ENCODE measurements at places on chromosomes 4 and X.
A peak's percentile ranks its signal among the peaks of the same experiment; 100 is the strongest.

GRCh38 chr4:122602277-122603142 lies 18.4 kb downstream of the IL21 start:
- DNase-seq: no peak

DNA sequence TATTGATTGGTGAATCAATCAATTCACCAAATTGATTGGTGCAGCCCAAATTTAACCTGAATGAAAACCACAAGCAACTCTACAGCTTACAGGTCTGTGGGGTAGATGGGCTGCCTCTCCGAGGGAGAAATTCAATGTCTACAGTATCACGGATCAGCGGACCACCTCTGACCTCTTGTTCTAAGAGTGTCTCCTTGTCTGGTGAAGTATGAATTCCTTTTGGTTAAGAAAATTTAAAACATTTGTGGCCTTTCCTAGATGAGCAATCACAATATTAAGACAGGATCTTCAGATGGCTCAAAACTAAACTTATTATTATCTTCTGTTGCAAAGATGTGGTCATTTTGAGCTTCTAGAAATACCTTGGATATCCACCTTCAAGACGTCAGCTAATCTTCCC lies 153.3 kb downstream of the IL15 start:
- DNase-seq: no peak

- DNase-seq: no peak
These were observed 396.4 kb upstream of the TRAM1L1 start for GRCh38 chr4:117481742-117482141.

DNA sequence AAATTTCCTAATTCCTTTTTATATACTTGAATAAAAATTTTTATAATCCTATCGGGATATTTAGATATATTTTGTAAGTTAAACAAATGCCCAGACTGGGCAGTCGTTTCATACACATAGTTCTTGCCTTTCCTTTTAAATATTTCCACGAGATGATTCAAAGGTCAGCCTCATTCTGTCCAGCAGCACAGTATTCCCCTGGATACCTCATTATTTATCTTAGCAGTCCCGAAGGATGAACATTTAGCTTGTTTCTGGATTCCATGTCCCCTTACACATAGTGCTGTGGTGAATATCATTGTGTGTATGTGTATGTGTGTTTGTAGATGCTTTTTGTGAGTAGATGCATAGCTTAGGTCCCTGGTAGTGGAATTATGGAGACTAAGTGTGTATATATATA lies 38.3 kb downstream of the RAPGEF2 start:
- no peak for DNase-seq

DNA sequence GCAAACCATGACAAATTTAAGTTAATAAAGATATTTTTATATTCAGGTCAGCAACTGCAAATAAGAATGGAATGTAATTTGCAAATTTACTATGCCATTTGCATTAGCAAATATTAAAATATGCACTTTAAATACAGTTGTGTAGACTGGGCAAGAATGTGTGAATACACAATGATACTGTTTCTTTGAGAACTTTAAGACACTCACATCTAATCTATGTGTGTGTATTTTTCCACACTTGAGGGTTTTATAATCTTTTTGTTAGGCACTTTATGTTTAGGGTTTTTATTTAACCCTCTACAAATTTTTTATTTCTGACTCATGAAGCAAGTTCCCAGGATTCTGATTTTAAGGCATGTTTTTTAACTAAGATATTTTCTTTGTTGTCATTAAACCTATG lies 23.9 kb upstream of the NDNF start:
- no peak for DNase-seq

DNA sequence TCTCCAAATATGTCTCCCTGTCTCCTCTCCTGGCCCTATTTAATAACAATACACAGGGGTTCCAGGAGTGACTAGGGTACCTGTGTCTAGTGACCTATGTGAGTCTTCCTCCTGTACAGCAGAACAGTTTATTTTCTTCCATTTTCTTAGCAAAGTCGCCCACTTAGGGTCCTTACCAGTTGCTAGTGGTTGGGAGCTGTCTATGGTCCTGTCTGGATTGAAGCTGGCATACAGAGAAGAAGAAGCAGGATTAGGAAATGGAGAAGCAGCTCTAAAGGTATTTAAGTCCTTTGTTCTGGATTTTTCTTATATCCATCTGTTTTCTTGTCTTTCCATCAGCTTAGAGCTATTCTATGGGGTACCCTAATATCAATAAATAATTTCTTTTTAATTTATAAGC lies 587.1 kb upstream of the CPEB2 start:
- DNase-seq: no peak

DNA sequence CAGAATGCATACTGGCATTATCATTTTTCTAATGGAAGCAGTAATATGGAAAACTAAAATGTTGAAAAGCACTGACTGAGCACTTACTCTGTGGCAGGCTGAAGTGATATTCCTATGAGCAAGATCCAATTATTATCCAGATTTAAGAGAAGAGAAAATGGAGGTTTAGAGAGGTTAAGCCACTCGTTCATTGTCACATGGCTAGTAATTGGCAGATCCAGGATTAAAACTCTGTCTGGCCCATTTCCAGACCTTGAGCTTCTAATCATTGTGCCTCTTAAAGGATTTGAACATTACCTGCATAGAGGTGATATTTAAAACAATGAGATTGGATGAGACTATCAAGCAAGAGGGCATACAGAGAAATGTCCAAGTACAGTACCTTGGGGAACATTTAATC lies 80.6 kb downstream of the MFAP3L start:
- DNase-seq: no peak

DNA sequence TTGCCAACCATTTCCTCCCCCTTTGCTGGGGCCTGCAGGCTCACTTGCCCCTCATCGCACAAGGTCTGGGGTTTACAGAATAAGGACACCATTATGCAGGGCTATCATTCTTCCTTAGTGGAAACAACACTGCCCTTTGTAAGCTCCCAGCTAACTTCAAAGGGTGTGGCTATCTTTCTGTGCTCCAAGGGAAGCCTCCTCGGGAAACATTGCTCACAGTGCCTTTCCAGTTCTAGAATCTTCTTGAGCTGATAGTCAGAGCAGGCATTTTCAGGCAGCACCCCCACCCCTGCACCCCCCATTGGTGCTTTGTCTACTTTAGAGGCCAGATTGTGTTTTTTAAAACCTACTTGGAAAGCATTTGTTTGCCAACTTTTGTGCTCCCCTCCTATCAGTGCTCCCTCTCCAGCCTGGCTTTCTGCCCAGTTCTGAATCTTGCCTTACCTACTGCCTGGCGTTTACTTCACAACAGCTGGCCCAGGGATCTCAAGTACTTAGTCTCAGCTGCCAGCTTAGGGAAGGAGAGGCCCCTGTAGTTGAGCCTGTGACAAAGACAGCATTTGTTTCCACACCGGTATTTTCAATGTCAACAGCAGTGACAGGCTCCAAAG lies 53.5 kb downstream of the PLAC1 start:
- no peak for DNase-seq

- DNase-seq: no peak
These were observed 321.0 kb upstream of the CXXC4 start for GRCh38 chr4:104815665-104816064.

GRCh38 chr4:131499141-131499873 lies 1649.8 kb upstream of the PCDH10 start:
- no peak for DNase-seq

GRCh38 chr4:112854420-112854819 lies 195.0 kb upstream of the ANK2 start:
- DNase-seq: no peak

- no peak for DNase-seq
These were observed 10.0 kb downstream of the ABHD18 start for GRCh38 chr4:127975121-127975770.

GRCh38 chr4:176814770-176815169 lies 22.0 kb upstream of the VEGFC start:
- no peak for DNase-seq

GRCh38 chrX:9882669-9883446 lies 84.3 kb upstream of the CLDN34 start:
- no peak for DNase-seq

GRCh38 chrX:71668248-71668595 lies 876 bp downstream of the LOC101059915 start:
- DNase-seq: no peak

DNA sequence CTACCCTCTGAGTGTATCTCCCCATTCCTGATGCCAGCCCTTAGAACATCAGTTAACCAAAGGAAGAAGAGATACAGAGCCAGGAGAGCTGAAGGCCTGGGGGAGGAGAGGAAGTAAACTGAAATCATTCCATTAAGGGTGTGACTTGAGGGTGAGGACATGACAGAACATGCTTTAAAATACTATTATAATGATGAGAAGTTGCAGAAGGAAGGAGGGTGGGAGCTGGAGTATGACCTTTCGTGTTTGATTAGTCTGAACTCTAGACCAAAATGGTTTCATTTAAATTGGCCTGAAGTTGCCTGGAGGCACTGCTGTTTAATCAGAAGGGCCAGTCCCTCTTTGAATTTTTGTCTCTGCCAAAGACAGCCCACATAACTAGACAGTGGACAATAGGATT lies 11.4 kb downstream of the INTS6L start:
- DNase-seq: no peak

- no peak for DNase-seq
These were observed 20.5 kb downstream of the C4orf54 start for GRCh38 chr4:99637174-99637573.

DNA sequence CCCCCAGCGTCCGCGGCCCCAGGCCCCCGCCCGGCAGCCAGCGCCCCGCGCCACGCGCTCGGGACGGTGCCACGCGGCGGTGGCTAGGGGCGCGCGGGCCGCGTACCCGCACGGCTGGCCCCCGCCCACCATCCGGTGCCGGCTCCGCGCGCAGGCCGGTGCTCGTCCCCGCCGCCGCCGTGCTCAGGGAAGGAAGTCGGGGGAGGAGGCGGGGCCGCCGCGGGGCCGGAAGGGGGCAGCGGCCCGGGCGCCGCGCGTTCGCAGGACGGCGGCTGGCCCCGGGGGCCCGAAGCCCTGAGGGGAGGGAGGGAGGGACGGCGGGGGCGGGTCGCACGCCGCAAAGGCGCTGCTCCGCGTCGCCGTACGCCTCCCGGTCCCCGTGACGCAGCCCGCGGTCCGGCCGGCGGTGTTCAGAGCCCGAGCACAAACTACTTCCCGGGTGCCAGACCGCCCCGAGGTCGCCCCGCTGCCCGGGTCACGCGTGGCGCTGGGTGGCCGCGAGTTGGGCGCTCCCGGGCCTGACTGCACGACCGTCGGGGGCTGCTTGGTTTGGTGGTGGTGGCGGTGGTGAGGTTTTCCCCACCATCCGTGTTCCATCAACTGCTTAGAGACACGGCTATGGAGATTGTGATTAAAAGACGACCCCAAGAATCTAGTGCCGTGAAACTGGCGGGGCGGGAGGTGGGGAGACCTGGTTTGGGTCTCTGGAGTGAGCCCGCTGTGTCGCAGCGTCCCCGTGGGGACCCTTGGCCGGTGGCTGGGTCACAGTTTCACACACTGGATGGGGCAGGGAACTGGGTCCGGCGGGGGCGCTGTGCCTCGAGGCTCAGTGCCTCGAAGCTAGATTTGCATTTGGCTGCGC lies at the start of gene DCTD:
Gene DCTD (minus strand): TSS at position 205 of the 862 bp plus-strand sequence. CDS start 1,818 bp downstream, outside the sequence.
- DNase-seq: peak; percentile 88

DNA sequence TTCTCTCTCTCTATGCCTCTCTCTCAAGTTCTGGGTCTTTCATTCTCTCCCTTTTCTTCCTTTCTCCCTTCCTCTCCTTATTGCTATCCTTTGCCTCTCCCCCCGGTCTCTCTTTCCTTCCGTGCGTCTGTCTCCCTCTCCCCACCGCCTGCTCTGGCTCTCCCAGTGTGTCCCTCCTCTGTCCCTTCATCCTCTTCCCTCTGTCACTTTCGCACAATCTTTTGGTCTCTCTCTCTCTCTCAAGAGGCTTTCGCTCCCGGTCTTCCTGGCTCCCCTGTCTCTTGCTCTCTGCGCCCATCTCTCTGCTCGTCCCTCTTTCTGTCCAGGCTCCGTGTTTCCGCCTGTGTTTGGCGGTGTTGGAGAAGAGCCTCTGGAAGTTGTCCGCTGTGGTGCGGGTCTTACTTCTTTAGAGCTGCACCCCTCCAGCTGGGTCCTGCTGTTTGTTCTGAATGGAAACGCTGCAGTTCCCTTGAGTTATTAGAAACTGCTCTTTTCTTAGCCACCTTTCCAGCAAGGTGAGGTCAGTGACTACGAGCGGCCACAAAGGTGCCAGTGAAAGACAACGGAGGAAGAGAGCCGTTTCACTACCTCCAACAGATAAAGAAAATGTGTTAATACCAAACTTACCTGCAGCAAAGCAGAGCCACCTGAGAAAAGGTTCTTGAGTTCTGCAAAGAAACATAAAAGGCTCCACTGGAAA lies 1.1 kb downstream of the BMPR1B start:
- DNase-seq: no peak

DNA sequence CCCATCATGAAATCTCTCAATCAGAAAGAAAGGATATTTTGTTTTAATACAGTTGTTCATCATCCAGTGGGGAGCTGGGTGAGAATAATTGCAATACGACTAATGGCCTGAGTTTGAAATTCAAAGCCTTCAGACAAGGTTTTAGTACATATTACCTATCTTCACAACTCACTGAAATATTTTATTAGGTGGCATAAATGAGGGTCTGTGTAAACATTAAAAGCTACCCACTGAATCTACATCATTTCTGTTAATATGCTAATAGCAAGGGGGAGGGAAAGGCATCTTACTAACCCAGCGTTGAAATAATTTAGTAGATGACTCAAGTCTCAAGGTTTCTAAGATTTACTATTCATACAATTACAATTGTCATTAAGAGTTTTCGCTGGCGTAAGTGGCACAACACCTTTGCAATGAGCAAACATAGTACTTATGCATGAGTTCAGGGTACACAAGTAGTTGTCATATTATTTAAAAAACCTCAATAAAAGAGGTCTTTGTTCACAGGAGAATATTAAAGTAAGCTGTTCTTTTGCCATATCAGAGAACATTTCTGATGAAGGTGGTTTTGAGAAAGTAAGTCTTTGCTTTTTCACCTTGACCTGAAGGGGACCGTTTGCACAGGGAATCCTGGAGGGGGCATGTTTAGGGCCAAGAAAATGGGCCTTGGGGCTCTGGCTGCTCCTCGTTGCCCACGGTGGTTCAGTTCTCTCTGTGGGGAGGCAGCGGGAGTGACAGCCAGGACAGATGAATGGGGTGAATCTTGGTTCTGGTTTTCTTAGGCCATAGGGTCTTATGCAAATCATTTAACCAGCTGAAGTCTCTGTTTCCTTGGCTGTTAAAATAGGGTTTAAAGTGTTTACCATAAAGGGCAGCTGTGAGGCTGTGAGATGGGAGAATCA lies 4.5 kb upstream of the RHOH start:
- no peak for DNase-seq

GRCh38 chrX:20139966-20140365 lies 1.7 kb downstream of the EIF1AX start:
- no peak for DNase-seq

GRCh38 chr4:74397748-74398426 lies 32.9 kb downstream of the EREG start:
- no peak for DNase-seq

GRCh38 chr4:98687876-98688275 lies 29.5 kb upstream of the TSPAN5 start:
- DNase-seq: no peak

All from aorta (tissue), 5 donors.